ENCODE measurements at places on chromosomes 6 and 20.

DNA sequence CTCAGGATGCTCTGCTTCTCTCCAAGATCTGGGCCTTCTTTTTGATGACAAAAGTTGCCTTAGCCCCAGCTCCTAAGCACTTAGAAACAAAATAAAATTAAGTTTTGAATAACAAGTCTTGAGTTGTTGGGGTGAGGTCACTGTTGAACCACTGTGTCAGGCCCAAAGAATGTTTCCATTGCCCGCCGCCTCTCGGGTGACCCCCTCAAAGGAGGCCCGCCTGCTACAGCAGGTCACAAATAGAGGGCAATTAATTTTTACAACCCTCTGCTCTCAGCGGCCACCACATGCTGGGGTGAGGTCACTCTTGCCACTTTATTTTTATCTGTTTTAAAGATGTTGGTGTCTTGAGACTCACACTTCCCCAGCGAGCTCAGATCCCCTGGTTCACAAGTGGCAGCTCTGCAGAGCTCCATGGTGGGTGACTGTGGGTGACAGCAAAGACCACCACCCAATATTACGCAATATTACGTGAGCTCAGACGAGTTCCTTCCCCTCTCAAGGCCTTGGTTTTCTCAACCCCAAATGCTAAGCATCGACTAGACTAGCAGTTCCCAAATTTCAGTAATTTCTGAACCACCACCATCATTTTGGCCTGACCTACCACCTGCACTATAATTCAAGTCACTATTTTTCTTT, 247.7 kb upstream of the PMEPA1 start:
- DNase-seq: no peak

GRCh38 chr20:26208296-26209091, 511.8 kb upstream of the ZNF337 start:
- peak; percentile 84 for DNase-seq

DNA sequence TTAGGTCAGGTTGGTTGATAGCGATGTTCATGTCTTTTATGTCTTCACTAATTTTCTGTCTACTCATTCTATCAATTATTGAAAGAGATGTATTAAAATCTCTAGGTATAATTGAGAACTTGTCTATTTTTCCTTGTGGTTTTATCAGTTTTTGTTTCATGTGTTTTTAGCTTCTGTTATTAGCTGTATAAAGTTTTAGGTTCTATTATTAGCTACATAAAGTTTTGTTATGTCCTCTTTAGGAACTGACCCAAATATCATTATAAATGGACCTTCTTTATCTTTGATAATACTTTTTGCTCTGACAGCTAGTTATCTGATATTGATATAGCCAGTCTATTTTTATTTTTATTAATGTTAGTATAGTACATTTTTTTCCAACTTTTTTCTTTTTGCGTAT, 92.4 kb upstream of the TMEM170B start:
- no peak for DNase-seq

GRCh38 chr6:42363926-42364849, 87.5 kb downstream of the TRERF1 start:
- DNase-seq: no peak

- no peak for DNase-seq
Observed at GRCh38 chr6:169656546-169657283, 45.1 kb downstream of the WDR27 start.

- no peak for DNase-seq
Observed at GRCh38 chr6:89509777-89510281, 76.9 kb downstream of the ANKRD6 start.

DNA sequence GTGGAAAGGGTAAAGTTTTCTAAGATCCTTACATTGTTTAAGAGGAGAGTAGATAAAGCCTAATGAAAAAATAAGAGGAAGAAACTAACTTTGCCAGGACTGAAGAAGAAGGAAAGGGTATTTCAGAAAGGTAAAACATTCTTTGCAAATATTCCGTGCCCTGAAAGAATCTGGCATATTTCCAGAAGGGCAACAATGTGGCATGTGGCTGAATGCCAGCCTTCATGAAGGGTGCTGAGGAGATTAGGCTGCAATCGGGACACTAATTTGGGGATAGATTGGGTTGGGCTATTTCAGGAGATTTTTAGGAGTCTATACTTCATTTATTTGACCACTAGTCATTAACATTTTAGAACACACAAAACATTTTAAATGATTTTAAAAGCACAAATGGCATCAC, 16.2 kb upstream of the UFL1 start:
- no peak for DNase-seq

GRCh38 chr6:24718449-24719124, 367 bp downstream of the C6orf62 start:
- DNase-seq: no peak

DNA sequence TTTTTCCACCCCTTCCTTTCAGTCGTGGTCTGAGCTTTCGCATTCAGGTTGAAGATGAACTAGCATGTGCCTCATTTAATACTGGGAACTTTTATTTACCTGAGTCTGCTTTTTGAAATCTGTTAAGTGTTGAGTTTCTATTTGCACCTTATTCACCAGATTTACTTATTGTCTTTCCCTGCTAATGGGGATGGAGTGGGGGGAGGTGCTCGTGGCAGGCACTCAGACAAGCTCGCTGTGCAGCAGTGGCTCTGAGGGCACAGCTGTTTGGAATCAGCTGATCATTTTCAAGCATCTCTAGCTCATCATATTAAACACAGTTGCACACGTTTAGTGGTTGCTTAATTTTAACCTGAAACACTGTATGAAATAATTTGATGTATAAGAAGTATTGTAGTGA, 35.6 kb downstream of the UTRN start:
- no peak for DNase-seq

DNA sequence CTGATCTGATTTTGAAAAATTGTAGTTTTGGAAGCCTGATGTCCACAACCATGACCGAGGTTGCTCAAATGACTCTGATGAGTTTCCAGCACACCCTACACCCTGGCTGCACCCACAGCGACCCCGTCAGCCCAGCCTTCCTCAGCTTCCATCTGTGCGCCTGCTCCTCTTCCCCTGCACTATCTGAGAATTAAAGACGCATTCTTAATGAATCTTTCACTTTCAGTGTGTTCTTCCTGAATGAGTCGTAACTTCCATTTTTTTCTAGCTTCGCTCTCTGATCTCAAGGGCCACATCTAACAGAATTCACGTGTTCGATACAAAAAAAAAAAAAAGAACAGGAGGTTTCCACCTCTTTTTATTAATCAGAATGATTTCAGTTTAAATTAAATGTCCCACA, 21.3 kb upstream of the RREB1 start:
- DNase-seq: peak; percentile 75

- DNase-seq: no peak
Observed at GRCh38 chr20:44646641-44647274, 4.7 kb downstream of the ADA start.

DNA sequence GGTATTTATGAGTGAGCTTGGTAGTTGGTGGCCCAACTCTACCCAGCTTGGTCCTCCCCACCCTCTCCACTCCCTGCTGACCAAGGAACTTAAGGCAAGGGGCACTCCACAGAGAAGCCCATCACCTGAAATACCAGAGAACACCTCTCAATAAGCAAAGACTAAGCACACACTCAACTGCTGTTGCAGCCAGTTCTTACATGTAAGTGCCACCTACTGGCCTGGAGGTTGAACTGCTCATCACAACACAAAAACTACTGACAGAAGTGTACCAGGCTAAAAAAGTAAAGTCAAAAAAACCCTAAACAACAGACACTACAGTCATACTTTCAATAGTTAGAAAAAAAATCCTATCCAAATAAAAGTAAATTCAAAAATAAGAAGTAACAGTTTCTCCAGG, 146.2 kb downstream of the FAM83B start:
- no peak for DNase-seq

- no peak for DNase-seq
Observed at GRCh38 chr6:70667256-70667710, 400 bp upstream of the SMAP1 start.

GRCh38 chr6:134980846-134981245, 30.9 kb upstream of the ALDH8A1 start:
- no peak for DNase-seq

- DNase-seq: no peak
Observed at GRCh38 chr6:147621263-147621662, 112.8 kb downstream of the SAMD5 start.

- DNase-seq: no peak
Observed at GRCh38 chr6:43120944-43121913, 45.1 kb downstream of the PTK7 start.

- DNase-seq: no peak
Observed at GRCh38 chr6:39020136-39020535, 28.4 kb upstream of the GLP1R start.

DNA sequence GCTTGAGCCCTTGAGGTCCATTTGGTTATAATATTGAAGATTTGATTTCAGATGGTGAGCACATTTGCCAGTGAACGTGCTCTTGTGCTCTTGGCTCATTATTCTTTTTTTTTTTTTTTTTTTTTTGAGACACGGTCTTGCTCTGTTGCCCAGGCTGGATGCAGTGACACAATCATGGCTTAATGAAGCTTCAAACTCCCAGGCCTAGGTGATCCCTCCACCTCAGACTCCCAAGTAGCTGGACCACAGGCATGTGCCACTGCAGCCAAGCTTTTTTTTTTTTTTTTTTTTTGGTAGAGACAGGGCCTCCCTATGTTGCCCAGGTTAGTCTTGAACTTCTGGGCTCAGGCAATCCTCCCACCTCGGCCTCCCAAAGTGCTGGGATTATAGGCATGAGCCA, 176.2 kb downstream of the KLHL32 start:
- DNase-seq: no peak

DNA sequence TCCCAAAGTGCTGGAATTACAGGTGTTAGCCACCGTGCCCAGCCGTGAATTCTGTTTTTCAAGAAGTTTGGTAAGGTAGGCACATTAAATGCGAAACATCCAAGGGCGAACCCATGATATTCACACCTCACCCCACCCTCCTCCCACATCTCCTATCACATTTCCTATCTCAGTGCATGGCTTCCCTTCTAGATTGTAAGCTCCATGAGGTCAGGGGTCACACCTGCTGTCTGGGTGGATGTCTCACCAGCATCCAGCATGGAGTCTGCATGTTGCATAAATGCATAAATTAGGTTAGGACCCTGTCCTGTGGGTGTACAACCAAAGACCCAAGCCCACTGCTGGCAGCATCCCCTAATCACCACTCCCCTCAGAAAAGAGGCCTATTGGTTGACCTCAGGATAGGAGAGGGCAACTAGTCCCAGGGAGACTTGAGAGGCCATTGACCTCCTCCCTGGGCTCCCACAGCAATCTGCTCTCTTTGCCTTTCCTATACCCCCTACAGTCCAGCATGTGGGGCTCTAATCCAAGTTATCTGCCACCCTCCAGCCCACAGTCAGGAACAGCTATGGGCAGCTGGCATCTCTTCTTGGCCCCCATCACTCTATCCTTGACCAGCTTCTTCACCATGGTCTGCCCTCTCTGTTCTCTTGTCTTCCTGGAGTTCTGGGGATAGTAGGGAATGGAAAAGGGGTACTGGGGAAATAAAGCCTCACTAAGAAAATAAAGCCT, 4.2 kb downstream of the PRRT1 start:
- no peak for DNase-seq

DNA sequence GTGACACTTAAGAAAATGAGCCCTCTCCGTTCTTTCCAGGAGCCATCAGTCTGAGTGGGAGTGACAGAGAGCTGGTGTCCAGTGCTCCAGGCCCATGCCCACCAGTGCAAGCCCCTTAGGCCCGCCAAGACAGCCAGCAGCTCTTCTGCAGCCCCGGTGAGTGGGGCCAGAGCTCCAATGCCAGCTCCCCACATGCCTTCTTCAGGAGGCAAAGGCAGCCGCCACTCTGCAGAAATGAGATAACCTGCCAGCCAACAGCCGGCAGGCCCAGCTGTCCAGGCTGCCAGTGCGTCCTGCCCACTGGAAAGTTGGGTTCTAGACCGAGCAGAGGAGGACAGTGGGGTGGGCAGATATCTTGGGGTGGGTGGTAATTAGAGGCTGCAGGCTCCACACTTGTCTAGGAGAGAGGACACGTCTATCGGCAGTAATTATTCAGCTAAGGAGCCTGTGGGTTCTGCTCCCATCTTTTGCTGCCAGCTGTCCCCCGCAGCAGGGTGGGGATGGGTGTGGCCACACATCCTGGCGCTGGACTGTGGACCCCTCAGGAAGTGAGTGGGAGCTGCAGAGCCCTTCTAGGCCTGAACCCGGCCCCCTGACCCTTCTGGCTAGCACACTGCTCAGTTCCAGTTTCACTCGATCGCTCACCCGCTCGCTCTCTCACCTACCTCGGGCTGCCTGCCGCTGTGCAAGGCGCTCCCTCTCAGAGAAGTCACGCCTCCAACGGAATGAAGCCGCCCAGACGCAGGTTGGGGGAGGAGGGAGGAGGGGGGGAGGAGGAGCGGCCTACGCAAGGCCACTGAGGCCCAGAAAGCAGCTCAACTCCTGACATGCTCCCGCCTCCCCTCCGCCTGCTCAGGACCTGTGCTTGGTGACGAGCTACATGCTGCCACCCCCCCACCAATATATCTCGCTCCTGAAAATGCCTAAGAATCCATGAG, 3.6 kb downstream of the GRM4 start:
- no peak for DNase-seq

DNA sequence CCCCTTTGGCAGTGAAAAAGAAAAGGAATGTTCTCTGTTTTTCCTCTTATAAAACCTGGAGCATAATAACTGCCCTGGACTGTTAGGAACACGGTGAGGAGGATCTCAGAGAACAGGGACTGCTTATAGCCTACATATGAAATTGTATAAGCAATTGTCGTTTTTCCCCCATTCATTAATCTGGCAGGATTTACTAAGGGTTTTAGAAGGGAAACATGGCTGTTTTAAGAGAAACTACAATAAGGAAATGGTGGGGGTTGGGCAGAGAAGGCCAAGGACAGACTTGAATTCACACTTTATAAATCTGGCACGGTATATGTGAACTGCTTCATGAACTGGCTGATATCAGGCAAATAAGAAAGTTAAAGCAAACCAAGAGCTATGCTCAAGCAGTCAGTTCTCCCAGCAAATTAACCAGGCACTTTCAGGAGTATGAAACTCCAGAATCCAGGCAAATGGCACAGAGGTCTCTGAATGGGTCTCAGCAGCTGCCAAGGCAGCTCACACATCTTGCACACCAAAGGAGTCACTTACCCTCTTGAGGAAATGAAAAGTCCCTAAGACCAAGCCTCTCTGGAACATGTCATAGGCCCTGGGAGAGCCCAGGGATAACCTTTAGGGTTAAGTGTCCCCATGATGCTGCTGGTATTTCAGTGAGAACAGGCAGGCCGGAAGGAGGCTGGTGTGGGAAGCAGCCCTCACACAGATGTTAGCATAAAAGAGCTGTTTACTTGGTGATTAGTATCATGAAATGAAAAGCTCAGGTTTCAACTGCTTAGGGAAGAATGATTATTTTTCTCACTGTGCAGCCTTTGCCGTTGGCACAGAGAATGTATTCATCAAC, 260.5 kb upstream of the MARCKS start:
- no peak for DNase-seq

DNA sequence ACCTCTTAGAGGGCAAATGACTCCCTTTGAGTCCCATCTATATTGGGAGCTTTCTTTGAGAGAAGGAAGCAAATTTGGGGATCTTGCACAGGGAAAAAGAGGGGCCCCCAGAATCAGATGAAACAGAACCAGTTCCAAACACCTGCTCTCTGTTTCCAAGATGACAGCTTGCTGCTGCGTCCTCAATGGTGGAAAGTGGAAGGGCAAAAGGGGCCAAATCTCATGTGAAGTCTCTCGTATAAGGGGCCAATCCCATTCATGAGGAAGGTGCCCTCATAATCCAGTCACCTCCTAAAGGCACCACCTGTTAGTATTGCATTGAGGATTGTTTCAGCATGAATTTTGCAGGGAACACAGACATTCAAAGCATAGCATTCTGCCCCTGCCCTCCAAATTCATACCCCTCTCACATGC, 483 bp upstream of the SERPINB1 start:
- no peak for DNase-seq

- DNase-seq: no peak
Observed at GRCh38 chr6:157659536-157660271, 163.3 kb upstream of the SNX9 start.

- DNase-seq: no peak
Observed at GRCh38 chr20:22623211-22623610, 38.8 kb upstream of the FOXA2 start.
